ENCODE measurements at places on chromosomes 2 and 18.
A peak's percentile ranks its signal among the peaks of the same experiment; 100 is the strongest.

GRCh38 chr18:220708-221107, 47.1 kb downstream of the THOC1 start:
- DNase-seq: no peak

- DNase-seq: no peak
Measured at GRCh38 chr2:160499865-160500264, 6.3 kb upstream of the RBMS1 start.

DNA sequence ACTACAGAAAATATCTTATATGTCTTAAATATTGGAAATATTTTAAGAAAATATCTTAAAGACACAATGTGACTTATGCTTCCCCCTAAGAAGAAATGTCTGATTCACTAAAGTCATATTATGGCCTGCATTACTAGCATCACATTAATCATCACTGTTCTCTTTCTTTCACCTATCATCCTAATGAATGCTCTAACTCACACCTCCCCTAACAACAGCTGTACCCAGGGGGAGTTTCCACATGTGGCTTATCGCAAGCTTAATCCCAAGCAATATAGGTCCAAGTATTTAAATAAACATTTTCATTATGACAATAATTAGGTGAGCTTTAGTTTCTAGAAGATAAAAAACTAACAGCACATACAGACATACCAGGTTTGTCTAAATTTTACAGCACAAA, 39.6 kb downstream of the REV1 start:
- DNase-seq: no peak

GRCh38 chr2:133362061-133362476, 206.2 kb downstream of the NCKAP5 start:
- peak; percentile 86 for DNase-seq

DNA sequence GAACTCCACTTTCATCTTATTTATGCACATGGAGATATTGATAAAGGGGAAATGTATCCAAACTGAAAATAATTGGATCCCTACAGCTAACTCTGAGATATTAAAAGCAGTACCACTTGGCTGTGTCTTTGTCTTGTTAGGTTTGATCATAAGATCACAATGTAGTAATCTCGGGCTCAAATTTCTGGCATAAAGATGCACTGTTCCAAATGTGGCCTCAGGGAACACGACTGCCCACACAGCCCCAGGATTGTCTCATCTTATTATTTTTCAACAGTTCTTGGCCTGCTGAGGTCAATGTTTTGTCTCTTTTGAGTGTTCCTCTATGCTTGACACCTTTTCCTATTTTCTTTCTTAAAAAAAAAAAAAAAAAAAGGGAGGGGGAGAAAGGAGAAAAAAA, 114.1 kb downstream of the GBX2 start:
- DNase-seq: peak; percentile 9
